Activated gamma-delta T cell (primary cell): ENCODE measurements at places on chromosomes 5 and 9.

GRCh38 chr5:57171816-57172465, 1.9 kb upstream of the GPBP1 start:
- DNase-seq: no peak

- no peak for DNase-seq
Observed at GRCh38 chr9:94222870-94223269, 36.2 kb upstream of the ZNF169 start.

DNA sequence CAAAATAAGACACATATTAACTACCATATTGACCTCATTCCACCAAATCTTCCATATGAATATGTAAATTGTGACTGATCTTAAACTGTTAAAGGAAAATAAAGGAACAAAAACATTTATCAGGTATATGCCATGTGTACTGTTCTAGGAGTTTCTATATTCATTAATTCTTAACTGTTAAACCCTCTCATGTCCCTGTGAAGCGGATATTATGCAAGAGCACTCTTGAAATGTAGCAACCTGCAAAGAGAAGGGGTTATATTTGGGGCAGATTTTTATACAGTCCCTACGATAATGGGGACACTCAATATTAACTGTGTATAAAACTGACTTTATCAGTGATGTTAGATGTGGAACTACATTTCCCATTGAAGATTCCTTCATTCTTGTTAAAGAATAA, 184.9 kb upstream of the OR13F1 start:
- DNase-seq: no peak

- no peak for DNase-seq
Observed at GRCh38 chr9:93321220-93321610, 130.3 kb upstream of the FAM120A start.

- DNase-seq: no peak
Observed at GRCh38 chr5:39301406-39301805, 62.9 kb downstream of the C9 start.

DNA sequence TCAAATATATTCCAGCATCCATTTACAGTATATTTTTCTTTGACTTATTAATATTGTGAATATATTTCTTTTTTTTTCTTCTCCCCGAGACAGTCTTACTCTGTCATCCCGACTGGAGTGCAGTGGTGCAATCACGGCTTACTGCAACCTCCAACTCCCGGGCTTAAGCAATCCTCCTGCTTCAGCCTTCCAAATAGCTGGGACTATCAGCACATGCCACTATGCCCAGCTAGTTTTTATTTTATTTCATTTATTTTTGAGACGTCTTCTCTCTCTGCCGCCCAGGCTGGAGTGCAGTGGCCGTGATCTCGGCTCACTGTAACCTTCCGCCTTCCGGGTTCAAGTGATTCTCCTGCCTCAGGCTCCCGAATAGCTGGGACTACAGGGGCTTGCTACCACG, 7.4 kb upstream of the GLIPR2 start:
- DNase-seq: no peak

- DNase-seq: no peak
Observed at GRCh38 chr9:96646081-96646991, 8.8 kb downstream of the PRXL2C start.
